ENCODE measurements at places on chromosomes 6 and 20. TPM values are rescaled to one million over a fixed set of nuclear protein-coding genes. Genes with fewer than 3 reads are reported as not detected.

The POFUT1 gene
- polyA plus RNA-seq: 25.7 TPM

The TFAP2A gene
- 0.30 TPM for polyA plus RNA-seq

The RNF217 gene
- polyA plus RNA-seq: 8.1 TPM

The RSPH4A gene
- 0.12 TPM for polyA plus RNA-seq

The MRS2 gene
- 36.2 TPM for polyA plus RNA-seq

The OR2H2 gene
- polyA plus RNA-seq: not detected

The ANGPT4 gene
- 0.11 TPM for polyA plus RNA-seq

The CGA gene
- polyA plus RNA-seq: not detected

The PTCHD4 gene
- polyA plus RNA-seq: 0.01 TPM

The XKR7 gene
- polyA plus RNA-seq: not detected

The ZC2HC1B gene
- not detected for polyA plus RNA-seq

GRCh38 chr6:89952686-89953085, 58.4 kb downstream of the GJA10 start:
- DNase-seq: no peak

DNA sequence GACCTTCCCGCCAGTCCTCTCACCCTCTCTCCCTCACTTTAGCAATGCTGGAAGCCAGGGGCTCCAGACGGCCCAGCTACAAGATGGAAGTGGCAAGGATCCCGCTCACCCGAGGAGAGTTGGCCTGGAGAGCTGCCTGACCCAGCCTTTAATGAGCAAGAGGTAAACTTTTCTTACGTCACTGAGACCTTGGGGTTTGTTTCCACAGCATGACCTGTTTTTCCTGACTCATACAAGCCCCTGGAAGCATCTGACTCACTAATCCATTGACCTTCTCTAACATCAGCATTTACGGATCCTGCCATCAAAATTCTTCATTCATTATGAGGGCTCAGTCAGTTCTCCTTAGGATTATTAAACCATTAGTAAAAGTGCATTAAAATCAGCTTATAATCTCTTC, 120.4 kb downstream of the MYLK4 start:
- no peak for DNase-seq

DNA sequence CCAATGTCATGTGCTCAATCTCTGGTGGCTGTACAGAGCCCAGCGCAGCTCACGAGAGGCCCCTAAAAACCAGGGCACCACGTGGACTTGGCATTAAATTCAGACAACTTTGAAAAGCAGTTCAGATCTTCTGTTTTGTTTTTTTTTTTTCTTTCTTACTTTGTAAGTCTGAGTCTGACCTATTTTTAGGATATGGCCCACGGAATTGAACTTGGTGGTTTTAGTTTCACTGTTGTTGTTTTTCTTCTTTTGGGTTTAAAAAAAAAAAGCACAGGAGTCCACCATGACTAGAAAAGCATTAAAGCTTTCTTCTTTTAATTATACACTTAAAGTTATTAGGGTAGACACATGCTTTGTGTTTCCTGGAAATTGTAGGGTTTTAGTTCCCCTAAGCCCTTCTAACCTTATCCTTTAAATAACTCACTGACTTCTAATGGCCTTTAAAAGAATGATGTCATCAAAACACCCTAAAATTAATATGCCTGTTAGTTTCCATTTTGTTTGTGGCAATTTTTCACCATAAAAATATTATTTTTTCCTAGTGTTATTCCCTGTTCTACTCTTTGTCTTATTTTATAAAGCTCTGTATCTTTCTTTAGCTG, 48.5 kb upstream of the CCN2 start:
- no peak for DNase-seq

- DNase-seq: no peak
Measured at GRCh38 chr6:129192458-129192989, 309.6 kb downstream of the LAMA2 start.

GRCh38 chr6:73580247-73581149, 59.7 kb upstream of the EEF1A1 start:
- DNase-seq: peak; percentile 78

DNA sequence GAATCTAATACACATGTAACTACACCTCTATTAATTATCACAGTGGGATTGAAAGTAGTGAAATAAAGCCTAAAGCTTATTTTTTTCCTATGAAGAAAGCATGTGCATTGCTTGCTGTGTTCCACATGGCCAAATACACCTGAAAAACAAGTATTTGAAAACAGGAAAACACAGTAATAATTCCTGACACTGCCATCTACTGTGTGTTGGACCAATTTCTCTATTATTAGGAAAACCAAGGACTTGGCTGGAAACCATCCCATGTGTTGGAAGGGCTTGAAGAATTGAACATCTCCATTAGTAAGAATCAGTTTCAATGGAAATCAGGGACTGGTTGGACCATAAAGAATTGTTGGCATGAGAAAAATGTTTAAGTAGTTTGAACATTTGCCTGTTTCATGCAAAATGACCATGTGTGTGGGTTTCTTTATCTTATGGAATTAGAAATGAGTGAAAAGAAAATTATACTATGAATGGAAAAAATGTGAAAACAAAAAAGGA, 124.1 kb downstream of the PHF3 start:
- no peak for DNase-seq

DNA sequence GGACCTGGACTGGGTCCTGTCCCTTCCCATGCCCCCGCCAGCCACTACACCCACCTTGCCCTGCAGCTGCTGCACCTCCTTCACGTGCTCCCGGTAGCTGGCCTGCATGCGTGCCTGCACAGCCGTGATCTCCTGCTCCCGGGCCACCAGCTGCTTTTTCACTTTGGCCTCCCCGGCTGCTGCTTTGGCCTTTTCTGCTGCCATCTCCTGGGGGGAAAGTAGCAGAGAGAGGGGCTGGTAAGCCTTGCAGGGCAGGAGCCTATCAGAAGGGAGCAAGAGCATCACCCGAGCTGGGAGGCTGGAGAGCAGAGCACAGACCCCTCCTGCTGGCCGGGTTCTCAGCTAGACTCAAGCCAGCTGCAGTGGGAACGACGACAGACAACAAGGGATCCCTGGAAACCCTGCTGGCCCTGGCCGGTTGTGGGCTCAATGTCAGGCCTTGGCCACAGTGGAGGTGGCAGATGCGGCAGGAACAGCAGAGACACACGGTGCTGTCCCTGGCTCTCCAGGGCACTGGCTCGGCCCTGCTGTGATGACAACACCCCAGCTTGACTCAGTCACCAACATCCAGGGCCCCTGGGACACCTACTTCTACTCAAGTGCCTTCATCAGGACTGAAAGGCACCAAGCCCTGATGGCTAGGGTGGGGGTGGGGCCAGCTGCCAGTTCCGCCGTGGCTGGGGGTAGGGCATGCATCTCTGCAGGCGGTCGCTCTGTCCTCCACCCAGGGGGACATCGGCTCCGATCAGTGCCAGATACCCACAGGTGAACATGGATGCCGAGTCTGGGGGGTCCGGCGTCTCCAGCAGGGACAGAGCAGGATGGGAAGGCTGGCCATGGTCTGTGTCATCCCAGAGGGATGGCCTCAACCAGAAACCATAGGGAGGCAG, 45.3 kb downstream of the RRBP1 start:
- no peak for DNase-seq

- no peak for DNase-seq
Measured at GRCh38 chr6:24501374-24501773, 6.6 kb downstream of the ALDH5A1 start.

DNA sequence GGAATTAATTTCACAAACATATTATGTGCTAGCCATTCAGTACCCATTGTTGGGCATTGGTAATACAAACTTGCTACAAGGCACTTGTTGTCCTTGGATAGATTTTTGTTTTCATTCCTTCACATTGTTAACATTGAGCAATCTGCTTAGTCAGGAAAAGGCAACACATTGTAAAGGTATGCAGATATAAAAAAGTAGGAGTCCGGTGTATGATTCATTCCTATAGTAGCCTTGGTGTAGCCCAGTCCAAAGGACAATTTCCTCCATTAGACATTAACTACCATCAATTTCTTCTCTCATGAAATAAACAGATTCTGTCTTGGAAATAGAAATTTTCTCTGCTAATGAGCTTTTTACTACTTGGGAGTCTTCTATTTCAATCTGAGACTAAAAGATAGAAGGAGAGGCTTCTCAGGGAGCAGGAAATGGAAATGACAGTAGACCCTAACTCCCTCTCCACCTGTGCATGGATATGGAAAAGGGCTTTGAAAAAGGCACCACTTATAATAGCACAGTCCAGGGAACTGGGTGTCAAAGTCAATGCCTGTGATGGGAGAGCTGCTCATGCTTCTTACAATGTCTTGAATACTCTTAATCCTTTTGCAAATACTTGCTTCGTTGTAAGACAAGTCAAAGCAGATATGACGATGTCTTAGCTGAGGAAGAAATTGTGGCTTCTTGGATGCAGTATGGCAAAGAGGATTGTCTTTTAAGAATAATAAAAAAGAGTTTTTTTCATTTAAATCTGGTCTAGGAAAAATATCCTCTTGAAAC, 369.4 kb upstream of the CITED2 start:
- no peak for DNase-seq

GRCh38 chr6:17347012-17347411, 46.4 kb upstream of the CAP2 start:
- DNase-seq: no peak

DNA sequence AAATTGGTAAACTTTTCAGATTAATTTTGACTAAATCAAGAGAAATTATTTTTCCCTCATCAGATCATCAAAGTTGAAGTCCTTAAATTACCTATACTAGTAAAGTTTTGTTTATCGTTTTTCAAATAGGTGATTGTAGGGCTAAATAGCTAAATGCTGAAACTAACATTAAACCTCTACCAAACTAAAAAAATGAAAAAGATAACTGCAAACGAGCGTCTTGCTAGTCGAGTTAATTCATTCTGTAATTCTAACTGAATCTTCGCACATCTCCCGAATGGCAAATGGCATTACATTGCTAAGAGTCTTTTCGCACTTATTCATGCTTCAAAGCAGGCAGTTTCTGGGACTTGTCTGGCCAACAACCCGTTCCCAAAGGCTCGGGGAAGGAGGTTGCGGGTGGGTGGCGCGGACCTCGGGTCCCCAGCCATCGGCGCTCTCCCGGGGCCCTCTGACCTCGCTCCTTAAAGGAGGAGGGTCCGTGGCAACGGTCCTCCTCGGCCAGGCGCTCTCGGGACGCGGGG, 43.8 kb downstream of the POPDC3 start:
- no peak for DNase-seq

DNA sequence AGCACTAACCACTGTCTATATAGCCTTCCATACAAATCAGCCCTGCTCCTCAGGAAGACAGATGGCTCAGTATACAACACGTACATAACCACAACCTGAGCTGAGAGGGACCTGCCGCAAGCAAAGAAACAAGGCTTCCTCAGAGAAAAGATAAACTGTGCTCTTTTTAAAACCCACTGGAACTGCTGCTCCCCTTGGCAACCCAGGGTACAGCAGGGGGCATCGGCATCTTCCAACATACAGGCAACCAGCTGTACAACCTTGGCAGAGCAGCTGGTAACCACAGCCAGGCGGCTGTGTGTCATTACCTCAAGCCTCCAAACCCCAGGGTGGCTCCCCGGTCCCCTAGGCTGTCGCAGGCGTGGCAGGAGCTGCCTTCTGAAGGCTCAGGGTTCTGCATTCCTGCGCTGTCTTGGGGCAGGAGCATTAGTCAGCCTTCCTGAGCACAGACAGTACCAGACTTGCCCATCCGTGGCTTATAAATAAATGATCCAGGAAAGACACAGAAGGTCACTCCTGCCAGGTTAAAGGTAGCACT, 249.5 kb downstream of the ADGRG6 start:
- no peak for DNase-seq

- DNase-seq: no peak
Measured at GRCh38 chr6:90584636-90585255, 2.1 kb downstream of the MAP3K7 start.

GRCh38 chr6:118774581-118774980, 119.4 kb upstream of the ASF1A start:
- DNase-seq: no peak
